ENCODE measurements at places on chromosomes 5 and 9. TPM values are rescaled to one million over a fixed set of nuclear protein-coding genes. Genes with fewer than 3 reads are reported as not detected.

SEMA6A gene
- total RNA-seq, result not detected

ADGRD2 gene
- not detected for total RNA-seq

GRCh38 chr5:133225671-133226152, 173.9 kb downstream of the HSPA4 start:
- DNase-seq, result no peak

DNA sequence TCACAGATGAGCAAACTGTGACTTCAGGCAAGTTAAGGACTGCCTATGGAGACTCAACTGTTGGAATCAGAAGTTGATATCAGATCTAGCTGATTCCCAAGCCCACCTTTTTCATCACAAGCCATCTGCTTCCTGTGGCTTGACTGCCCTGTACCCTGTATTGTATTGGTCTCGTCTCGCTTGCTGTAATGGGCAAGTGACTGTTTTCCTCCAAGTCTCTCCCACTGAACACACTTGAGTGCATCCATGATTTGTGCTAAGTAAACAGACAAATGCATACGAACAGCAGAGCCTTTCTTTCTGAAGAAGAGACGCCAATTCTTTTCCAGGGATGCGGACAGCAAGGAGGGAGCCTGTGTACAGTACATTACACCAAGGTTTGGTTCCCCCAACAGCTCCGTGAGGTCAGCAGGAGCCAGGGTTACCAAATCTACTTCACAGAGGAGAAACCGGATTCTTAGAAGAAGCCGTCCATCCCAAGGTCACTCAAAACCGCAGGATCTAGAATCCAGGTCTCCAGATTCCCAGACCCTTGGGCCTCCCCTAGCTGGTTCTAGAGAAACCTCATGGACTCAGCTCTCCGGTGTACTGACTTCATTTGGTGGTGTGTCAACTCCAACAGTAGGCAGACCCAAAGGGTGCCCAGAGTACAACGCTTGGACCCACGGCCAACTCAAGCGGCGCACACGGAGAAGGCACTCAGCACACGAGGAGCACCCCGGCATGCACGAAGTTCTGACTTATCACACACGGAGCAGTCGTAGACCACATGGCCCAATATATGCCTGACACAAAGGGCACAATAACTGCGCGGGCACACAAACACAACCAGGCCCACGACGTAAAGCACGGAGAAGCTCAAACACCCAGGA, 1.1 kb downstream of the BAG1 start:
- DNase-seq, result no peak

Data from activated CD8-positive, alpha-beta T cell treated with anti-CD3 and anti-CD28 coated beads, Interleukin-2, amount 10 ng/mL, durations not matched to agents 7 days and 5 days (primary cell).